ENCODE measurements at places on chromosomes 2 and 18.

DNA sequence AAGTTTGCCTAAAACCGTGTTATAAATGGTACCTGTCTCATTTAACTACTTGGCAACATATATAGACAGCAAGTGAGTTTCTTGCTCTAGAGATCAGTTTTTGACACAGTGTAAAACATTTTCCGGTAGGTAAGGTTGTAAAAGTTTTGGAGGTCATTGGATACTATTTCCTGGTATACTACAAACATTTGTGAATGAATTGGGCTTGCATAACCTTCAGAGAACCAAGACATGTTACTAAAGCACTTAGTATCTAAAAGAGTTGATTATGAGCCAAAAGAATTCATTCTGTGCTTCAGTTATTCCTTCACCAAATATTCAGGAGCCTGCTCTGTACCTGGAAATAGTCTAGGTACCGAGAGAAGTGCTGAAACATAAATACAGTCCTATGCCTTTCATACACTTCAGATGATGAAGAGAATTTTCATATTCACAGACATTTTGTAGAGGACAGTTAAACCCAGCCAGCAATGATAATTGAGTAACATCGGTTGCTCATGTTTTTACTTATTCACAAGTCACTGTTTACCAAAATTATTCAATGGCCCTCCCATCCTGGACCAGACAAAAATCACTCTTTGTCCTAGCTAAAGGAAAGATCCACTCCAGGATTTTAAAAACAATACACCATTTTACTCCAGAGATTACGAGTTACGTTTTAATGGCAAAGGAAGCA lies 319.4 kb upstream of the RBMS1 start:
- no peak for DNase-seq

GRCh38 chr2:231037202-231037730 lies at the start of gene C2orf72:
TSS of gene C2orf72 (plus strand) at chr2:231037523. CDS start at chr2:231037566, 43 bp downstream.
- no peak for DNase-seq

DNA sequence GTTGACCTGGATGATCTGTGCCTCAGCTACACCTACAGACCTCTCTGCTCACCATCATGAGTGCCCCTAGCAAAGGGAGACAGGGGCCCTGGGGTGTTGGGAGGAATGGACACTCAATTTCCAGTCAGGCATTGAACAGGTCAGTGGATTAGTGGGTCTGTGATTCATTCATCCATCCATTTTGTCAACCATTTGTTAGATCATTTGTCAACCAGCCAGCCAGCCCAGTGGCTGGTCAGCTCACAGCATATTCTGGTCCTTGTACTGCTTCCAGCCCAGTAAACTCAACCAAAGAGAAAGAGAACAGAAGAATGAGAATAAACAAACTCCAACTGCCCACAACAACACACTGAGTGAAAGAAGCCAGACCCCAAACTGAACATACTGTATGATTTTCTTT lies 4.6 kb upstream of the KLF11 start:
- DNase-seq = no peak

GRCh38 chr2:67322353-67323001 lies 74.7 kb upstream of the ETAA1 start:
- no peak for DNase-seq

DNA sequence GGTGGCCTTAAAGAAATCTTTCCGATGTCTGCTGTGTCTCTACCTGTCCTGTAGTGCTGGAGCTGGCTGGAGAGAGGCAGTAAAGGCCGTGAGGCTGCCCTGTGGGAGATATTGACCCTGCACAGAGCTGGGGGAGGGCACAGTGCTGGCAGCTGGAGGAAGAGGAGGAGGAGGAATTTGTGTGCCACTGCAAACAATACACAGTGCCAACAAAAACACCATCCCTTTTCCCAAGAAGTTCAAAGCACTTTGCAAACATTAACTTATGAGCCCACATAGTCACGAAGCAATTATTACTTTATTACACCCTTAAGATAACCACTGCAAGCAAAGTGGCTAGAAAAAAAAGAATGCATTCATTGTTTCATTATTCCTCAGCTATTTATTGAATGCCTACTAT lies 45.0 kb upstream of the CYTIP start:
- no peak for DNase-seq

GRCh38 chr2:7607441-7608173 lies 690.4 kb downstream of the RNF144A start:
- no peak for DNase-seq

DNA sequence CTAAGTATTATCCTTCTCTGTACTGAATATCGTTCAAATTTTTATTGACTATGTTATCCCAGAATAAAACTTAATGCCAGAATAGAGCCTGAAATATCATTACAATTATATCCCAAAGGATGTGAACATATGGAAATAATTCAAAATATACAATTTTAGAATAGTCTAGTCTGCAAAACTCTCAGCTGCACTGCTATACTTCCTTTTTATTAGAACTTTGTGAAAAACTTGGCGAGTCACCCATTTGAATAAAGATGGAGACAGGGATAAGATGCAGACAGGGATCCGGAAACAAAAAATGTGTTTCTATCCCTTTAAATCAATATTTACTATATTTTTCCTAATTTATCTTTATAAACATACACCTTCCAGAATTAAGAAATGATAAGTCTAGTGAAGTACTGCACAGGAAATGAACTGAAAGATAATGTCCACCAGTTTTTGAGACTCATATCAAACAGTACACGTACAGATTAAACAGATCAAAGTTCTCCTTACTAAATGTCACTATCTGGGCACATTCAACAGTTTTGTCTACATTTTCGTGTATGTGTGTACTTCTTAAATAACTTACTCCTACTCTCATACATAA lies 107.8 kb downstream of the MEP1B start:
- DNase-seq = no peak

GRCh38 chr2:233062946-233063268 lies 2.8 kb downstream of the INPP5D start:
- DNase-seq = no peak

DNA sequence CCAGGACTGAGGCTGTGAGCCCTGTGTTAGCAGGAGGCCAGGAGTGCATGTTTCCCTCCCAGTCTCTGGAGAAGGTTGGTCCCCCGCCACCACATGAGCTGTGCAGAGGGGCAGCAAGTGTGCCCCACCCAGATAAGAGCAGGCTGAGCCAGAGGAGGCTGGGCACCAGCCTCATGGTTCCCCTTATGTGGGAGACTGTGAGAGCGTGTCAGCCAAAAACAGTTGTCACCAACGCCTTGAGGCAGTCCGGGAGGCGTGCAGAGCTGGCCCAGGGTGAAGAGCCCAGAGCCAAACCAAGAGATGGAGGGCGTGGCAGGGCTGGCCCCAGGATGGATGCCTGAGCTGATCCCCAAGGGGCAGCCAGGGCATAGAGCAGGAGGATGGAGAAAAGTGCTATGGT lies 128.7 kb upstream of the GLI2 start:
- DNase-seq = no peak

DNA sequence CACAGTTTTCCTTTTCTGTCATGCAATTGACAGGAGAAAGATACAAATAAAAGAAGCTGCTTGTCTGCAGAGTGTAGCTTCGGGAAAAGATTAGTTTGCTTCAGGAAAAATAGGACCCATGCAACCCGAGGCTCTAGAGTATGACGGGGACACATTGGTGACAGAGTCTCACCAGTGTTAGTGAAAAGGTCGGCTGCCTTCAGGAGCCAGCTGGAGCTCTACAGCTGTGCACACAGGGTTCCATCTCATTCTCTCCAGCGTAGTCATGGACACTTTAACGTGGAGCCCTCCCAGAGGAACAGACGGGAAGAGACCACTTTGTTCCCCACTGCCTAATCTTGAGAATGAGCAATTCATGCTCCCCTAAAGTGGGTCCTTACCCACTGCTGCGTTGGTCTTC lies 42.9 kb downstream of the FECH start:
- no peak for DNase-seq

DNA sequence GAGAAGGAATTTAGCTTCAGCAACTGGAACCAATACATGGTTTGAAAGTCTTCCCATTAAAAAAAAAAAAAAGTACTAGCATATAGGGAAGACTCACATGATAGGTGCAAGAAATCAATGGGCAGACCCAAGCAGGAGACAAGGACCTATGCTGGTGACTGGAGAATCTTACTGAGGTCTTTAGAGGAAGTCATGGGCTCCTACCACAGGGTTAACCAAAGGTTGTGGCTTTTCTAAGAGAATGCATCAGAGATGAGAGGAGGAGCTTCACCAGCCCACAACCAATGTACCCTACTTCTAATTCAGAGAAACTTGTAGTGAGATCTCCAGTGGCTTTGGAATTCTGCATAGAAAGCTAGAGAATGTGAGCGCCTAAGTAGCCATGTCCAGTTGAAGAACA lies 207.4 kb downstream of the NCKAP5 start:
- no peak for DNase-seq

DNA sequence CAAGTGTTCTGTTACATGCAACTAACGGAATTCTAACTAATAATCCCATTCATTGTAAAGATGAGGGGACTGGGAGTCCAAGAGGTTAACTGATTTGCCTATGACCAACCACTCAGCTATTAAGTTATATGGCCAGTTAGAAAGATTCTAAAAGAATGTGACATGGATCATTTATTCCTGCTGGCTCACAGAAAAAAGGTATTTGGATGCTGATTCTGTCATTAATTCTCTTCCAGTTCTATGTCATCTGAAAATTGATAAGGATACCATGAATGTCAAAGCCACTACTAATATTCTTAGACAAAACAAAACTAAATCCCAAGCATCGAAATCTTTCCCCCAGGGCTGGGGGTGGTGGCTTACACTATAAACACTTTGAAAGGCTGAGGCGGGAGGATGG lies 41.2 kb upstream of the GORASP2 start:
- DNase-seq = no peak

GRCh38 chr2:19198381-19198780 lies 160.0 kb downstream of the OSR1 start:
- DNase-seq = no peak

DNA sequence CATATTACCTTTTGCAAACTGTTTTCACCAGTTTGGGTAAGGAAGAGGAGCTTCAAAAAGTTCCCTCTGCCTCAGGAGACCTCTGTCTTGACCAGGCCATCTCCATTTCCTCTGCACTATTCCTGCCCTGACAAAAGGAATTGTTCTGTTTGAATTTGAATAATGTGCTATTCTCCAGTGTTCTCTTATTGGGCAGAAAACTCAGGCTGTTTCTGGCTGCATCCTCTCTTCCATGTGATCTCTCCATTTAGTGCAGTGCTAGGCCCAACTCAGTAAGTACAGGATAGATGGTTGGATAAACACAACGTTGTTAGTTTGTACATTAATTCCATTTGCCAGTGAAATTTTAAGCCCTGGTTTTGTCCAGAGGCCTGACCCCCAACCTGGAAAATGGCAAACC lies 102.2 kb upstream of the CELF4 start:
- no peak for DNase-seq

- no peak for DNase-seq
Measured at GRCh38 chr2:69580486-69580885, 63.1 kb downstream of the AAK1 start.

Measured in stimulated activated CD8-positive, alpha-beta memory T cell treated with anti-CD3 and anti-CD28 coated beads, Interleukin-4, amount 100 ng/mL, for 1 hour (primary cell).